ENCODE measurements at places on chromosomes 12 and 14. TPM values are rescaled to one million over a fixed set of nuclear protein-coding genes. Genes with fewer than 3 reads are reported as not detected.

The DCTN2 gene
- 28.6 TPM for total RNA-seq

The SOCS2 gene
- 71.3 TPM for total RNA-seq

GRCh38 chr12:15218794-15219193 lies 2.4 kb downstream of the RERG start:
- H3K4me3 ChIP-seq: no peak overlapping the region
- H3K4me1 ChIP-seq: peaks cover 43% of the 10 kb centered on the region
- H3K27me3 ChIP-seq: no peaks in the 10 kb centered on the region
- H3K36me3 ChIP-seq: no peaks in the 10 kb centered on the region
- no peak for DNase-seq

The ST8SIA1 gene
- total RNA-seq: 4.1 TPM

The KDM2B gene
- total RNA-seq: 52.7 TPM

GRCh38 chr12:51070004-51070403 lies 13.4 kb downstream of the CSRNP2 start:
- H3K27me3 ChIP-seq: no peaks in the 10 kb centered on the region
- H3K4me1 ChIP-seq: no peaks in the 10 kb centered on the region
- no peak for DNase-seq
- no peak overlapping the region for H3K27ac ChIP-seq
- no peak overlapping the region for H3K4me3 ChIP-seq

DNA sequence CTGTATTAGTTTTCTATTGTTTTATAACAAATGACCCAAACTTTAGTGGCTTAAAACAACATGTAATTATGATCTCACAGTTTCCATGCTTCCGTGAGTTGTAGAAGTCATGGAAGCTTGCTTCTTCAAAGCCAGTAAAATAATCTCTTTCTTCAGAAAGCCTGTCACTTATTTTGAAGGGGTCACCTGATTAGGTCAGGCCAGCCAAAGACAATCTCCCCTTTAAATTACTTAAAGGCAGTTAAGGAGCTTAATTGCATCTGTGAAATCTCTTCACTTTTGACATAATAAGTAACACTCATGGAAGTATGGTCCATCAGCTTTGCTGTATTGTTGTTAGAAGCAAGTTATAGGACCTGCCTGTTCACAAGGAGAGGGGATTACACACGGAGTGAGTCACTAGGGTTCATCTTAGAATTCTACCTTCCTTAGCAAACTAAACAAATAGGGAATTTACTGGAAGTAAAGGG lies 89.8 kb downstream of the FAR2 start:
- no peak overlapping the region for H3K27ac ChIP-seq
- H3K27me3 ChIP-seq: no peaks in the 10 kb centered on the region
- DNase-seq: no peak
- H3K4me3 ChIP-seq: no peak overlapping the region
- peaks cover 15% of the 10 kb centered on the region for H3K4me1 ChIP-seq

The ERO1A gene
- 52.1 TPM for total RNA-seq

The LHX5 gene
- total RNA-seq: 0.29 TPM

DNA sequence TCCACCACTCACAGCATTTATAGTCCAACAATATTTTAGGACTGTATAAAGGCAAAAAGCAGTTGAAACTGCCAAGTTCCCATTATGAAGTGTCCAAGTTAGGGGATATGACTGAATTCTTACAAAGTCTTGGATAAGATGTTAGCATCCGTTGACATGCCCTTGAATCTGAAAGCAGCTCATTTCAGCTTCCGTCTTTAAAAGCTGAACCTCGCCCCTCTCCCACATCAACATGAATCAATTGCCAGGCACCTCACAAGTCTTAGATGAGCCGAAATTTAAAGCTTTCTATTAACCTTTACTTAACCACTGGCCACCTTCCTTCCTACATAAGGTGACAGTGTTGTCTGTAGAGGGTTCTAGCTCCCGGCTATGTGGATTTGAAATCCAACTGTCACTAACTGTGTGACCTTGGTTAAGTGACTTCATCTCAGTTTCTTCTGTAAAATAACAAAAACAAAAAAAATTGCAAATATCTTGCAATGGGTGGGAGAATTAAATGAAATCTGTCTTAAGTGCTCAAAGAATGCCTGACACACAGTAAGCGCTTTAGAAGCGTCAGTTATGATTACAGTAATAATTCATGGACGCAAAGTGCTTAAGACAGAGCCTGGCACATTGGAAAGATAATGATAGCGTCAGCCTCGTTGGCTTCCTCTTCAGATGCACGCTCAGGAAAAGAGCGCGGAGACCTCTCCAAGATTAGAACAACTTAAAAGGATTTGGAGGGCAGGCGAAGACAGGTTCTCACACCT lies 1.2 kb downstream of the PPP1CC start:
- H3K27me3 ChIP-seq: no peaks in the 10 kb centered on the region
- peak overlapping the region; percentile 93 for H3K27ac ChIP-seq
- peak; percentile 58 for DNase-seq
- H3K4me3 ChIP-seq: peak overlapping the region; percentile 84
- no peaks in the 10 kb centered on the region for H3K36me3 ChIP-seq
- H3K4me1 ChIP-seq: peaks cover 62% of the 10 kb centered on the region

The OTX2 gene
- total RNA-seq: not detected

All from stomach (tissue), 19 donors.